ENCODE measurements at places on chromosomes 4 and X. TPM values are rescaled to one million over a fixed set of nuclear protein-coding genes. Genes with fewer than 3 reads are reported as not detected.

DNA sequence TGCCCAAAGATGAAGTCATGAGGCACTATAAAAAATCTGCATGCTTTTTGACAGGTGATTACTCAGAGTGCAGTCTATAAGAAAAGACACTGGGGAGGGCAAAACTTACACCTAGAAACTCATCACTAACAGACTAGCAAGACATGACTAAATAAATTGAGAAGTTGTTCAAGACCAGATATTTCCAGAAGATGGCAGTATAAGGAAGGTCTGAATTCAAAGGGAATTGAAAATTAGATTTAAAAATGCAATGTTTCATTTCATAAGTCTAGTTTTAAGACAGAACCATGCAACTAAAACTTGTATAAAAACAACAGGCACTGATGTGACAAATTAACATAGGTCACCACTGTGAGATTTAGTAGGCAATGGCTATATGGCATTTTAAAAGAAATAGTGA, 232.5 kb upstream of the POF1B start:
- no peak for DNase-seq

- no peak for DNase-seq
Measured at GRCh38 chr4:20252656-20253282, 1.1 kb downstream of the SLIT2 start.

DNA sequence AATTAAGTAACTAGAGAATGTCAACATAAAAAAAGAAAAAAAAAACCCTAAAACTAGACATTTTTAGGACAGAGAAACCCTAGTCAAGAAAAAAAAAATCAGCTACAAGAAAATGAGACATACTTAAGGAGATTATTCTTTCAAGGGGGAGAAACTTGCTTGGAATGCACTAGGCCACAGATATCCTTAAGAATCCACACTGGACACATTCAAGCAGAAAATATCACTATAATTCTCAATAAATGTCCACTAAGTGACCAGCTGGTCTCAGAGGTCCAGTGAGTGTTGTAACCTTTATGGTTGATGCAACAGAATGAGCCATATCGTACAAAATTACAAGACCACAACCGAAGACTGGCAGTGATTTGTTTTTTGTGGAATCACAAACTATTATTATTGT, 15.6 kb upstream of the IBSP start:
- no peak for DNase-seq

DNA sequence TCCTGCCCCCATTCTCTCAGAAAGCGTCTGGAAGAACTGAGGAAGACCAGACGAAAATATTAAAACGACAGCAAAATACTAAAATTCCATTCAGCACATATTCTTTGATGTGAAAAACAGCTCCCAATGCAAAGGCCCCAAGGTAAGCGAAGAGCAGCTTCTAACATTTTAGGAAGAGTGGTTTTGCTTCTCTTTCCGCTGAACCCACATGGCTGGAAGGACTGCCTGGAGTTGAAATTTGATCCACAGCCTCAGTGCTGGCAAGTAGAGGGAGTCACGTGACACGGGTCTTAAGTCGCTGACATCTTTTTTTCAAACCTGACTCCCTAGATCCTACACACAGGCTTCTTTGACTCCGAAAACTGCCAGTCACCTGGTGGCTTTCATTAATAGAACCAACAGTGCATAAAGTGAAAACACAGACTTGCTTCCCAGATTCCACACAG, at the start of gene FAM13A:
Gene FAM13A, minus strand, starts transcription at position 233 of the 446 bp plus-strand sequence. Its CDS starts 221 bp downstream, at position 12.
- DNase-seq, result no peak

DNA sequence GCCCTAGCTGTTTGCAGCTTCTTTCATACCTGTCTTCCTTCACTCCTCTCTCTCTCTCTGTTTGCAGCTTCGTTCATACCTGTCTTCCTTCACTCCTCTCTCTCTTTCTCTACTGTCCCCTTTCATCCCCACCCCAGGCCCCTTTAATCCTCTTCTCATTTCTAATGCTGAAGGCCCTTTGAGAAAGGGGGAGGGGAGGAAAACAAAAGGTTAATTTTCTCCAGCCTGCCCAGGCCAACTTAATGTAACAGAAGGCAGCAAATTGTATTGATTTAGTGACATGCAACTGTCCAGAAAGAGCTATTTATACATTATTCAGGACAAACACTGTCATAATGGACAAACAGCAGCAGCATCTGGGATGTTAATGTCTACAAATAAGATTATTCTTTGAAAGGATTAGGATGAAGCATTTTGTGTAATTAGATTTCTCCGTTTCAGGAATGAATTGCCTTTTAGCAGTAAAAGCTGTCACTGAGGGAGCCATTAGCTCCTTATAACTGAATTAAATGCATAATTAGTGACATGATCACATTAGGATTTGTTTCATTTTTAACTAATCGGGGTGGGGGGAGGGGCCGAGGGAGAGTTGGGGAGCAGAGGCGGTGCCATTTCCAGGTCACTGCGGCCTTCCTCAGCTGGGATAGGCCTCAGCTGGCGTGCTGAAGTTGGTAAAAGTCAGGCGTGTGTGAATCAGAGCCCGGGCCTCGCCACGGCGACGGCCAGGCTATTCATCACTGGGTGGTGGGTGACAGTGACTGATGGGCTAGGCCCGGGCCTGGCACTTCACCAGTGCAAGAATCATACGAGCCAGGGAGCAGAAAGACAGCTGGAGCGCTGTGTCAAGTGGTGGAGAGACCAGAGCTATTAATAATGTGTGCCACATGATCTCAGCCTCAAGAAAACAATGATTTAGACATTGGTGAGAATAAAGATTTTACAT, 174.5 kb downstream of the NKX6-1 start:
- no peak for DNase-seq

- no peak for DNase-seq
Measured at GRCh38 chr4:137676357-137676998, 144.2 kb upstream of the PCDH18 start.

GRCh38 chr4:95198961-95199360, 349.8 kb downstream of the UNC5C start:
- DNase-seq, result no peak

- no peak for DNase-seq
Measured at GRCh38 chr4:31307029-31307428, 586.9 kb downstream of the PCDH7 start.

DNA sequence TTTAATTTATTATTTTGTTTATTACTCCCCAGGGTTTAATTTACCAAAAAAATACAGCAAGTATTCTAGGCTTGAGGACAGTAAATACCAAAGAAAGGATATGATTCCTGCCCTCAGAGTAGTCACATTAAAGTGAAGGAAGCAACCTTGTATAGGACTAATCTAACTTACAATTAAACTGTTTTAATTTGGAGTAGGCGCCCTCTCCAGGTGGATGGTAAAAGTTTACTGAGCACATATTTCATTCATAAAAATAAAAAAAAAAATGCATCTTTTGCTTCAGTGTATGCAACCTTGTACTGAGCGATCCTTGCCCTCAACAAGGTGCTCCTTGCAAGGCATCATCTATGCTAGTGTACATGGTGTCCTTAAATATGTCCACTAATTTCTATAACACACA, 72.0 kb upstream of the MAGEB16 start:
- DNase-seq, result no peak

- DNase-seq, result no peak
Measured at GRCh38 chrX:53550756-53551463, 116.7 kb upstream of the HSD17B10 start.

Gene CT83
- total RNA-seq, result not detected

Gene WFS1
- total RNA-seq, result 5.3 TPM

Gene SUPT20HL2
- total RNA-seq, result not detected
